GM04504 (cell line): ENCODE measurements at places on chromosomes 4 and X.

- DNase-seq: no peak
These were observed 207.6 kb downstream of the THOC2 start for GRCh38 chrX:123525123-123525725.

DNA sequence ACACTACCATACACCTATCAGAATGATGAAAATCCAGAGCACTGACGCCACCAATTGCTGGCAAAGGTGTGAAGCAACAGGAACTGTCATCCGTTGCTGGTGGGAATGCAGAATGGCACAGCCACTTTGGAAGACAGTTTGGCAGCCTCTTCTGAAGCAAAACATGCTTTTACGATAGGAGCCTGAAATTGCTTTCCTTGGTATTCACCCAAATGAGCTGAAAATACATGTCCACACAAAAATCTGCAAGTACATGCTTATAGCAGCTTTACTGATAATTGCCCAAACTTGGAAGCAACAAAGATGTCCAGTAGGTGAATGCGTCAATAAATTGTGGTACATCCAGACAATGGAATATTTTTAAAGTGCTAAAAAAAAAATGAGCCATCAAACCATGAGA lies 322.8 kb upstream of the FAT1 start:
- no peak for DNase-seq

- no peak for DNase-seq
These were observed 144.8 kb downstream of the ARAP2 start for GRCh38 chr4:36099509-36099908.

- no peak for DNase-seq
These were observed 112.4 kb upstream of the EDA2R start for GRCh38 chrX:66751136-66751782.

- no peak for DNase-seq
These were observed 179.1 kb upstream of the KLHL4 start for GRCh38 chrX:87338510-87338909.

GRCh38 chr4:101885574-101885973 lies 95.0 kb downstream of the BANK1 start:
- no peak for DNase-seq

DNA sequence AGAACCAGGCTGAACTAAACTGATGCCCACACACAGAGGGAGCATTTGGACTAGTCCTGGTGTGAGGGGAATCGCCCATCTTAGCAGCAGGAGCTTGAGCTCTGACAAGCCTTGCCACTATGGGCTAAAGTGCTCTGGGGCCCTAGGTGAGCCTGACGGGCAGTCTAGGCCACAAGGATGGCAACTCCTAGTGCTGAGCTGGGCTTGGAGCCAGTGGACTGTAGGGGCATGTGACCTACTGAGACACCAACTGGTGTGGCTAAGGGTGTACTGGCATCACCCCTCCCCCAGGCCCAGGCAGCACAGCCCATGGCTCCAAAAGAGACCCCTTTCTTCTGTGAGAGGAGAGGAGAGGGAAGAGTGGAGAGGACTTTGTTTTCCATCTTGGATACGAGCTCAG lies 14.5 kb downstream of the CENPU start:
- DNase-seq: no peak

GRCh38 chrX:71253253-71254091 lies 468 bp downstream of the ZMYM3 start:
- peak; percentile 2 for DNase-seq

DNA sequence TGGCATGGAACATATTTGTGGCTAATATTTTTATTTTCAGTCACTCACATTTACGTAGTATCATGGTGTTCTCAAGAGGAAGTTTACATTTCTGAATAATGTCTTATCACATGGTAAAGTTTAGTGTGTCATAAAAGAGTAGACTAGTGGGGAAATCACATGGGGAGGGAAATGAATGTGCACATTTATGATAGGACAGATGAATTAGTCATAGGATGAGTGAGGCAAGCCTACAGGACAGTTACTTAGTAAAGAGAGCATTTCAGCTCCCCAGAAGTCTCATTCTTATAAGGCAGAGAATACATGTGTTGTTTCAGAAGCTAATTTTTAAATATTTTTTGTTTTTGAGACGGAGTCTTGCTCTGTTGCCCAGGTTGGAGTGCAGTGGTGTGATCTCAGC lies 6.2 kb downstream of the GK start:
- peak; percentile 65 for DNase-seq

GRCh38 chr4:96315815-96316214 lies 475.9 kb downstream of the PDHA2 start:
- no peak for DNase-seq

DNA sequence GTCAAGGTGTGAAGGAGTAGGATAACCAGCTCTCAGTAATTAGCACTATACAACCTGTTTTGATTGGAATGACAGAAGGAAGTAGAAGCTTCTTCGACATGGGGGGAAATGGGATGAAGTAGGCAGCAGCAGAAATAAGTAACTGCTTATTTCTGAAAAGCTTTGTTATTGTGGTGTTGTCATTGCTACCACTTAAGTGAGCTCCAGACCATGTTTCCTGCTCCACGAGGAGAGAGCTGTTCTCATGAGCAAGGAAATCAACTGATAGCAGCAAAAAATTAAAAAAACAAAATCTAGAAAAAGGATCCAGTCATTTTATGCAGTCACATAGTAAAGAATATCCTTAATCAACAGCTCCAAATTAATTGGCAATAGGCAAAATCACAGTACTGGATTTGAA lies 106.1 kb upstream of the TLL1 start:
- DNase-seq: no peak

- no peak for DNase-seq
These were observed 21.0 kb downstream of the JAKMIP1 start for GRCh38 chr4:6179362-6179761.

DNA sequence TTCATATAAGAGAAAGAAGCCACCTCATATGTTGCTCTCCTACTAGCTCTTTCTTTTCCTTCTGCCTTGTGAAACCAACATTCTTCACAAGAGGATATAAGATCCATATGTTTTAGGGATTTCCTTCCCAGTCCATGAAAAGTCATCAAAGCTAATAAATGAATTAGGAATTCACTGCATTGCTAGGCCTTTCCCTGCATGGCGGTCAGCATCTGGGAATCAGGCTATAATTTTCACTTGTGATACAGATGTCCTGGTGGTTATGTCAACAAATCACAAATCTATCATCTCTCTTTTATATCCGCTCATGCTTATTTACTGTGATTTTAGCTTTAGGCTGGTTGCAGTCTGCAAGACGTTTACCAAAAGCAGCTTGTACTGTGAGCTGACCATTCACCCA lies 510.0 kb downstream of the NLGN4X start:
- no peak for DNase-seq

GRCh38 chr4:101992446-101992845 lies 201.9 kb downstream of the BANK1 start:
- DNase-seq: no peak

GRCh38 chr4:148151806-148152205 lies 290.4 kb downstream of the NR3C2 start:
- DNase-seq: no peak

DNA sequence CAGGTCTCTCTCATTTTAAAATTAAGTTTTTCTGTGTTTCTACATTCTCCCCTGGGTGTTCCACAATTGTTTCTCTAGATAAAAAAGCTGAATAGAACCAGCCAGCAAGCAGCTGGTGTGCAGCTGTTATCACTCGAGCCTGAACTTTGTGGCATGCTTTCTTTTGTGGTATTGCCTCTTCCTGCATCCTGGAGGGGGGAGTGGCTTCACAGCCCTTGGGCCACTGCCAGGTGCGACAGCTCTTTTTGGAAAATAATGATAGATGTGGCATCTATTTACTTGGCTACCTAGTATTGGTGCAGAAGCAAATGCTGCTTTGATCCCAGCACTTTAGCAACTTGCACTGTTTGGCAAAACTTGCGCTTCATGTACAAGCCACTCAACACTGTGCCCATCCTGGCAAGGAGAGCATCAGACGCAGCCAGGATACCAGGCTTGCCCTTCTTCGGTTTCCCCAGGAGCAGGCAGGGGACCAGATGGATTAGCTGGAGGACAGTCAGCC lies 69.4 kb downstream of the HMGB2 start:
- DNase-seq: no peak

GRCh38 chr4:77044461-77045150 lies 31.2 kb downstream of the CCNI start:
- peak; percentile 31 for DNase-seq

DNA sequence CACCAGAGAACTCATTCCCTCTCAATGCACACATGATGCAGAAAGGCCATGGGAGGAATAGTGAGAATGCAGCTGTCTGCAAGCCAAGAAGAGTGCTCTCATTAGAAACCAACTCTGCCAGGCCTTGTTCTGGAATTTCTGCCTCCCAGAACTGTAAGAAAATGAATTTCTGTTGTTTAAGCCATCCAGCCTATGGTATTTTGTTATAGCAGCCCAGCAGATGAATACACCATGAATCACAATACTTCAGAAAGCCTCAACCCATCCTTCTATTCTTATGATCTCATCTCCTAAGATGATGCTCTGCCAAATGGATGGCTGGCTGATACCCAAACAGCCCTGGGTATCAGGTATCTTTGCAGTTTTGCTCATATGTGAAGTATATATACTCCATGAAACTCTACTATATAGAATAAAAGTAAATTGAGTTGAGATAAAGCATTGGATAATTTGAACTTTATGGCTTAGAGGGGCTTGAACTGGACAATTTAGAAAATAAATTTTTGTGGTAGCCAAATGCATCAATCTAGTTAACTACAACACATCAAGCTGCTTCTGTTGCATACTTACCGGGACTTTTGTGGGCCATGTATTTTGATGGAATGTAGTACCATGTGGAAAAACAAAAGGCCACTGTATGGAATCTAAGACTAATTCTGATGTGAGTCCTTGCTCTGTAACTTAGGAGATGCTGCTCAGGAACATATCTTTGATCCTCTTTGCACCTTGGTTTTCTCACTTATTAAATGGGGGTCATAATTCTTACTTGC lies 245.9 kb downstream of the HS3ST1 start:
- DNase-seq: no peak

- no peak for DNase-seq
These were observed 177.9 kb downstream of the TSPAN5 start for GRCh38 chr4:98480535-98480934.

DNA sequence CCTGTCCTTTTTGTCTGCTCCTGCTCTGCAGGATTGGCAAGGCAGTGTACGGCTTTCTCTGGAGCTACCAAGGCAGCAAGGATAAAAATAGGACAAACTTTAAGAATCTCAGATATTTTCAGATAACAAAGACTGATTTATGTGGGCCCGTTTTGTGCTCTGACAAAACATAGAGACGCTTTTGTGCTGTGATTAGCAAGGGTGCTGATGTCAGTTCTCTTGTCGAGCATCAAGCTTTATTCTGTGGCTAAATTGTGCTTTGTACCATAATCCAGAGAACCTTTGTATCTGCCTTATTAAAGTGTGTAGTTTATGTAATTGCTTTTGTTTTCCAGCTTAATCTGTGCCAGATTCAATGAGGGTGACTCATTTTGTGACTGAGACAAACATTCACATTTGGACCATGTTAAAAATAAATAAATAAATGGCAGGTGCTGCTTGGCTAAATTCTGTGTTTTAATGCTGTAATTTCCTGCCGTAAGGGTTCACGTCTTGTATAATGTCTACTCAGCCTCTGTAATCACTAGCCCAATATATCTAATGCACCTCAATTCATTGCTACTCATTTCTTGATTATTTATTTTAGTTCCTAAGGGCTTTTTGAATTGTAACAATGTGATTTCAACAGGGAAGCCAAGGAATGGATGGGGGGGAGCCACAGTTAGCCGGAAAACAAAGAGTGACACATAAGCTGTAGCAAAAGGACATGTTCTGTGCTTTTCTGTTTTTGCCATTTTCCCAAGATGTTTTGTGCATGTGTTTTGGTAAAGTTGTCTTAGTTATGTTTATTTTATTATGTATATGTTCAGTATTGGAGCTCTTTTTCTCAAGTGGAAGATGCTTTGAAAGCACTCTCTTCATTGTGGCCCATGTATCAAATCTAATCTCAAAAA lies 75.1 kb downstream of the GAB1 start:
- DNase-seq: peak; percentile 26

GRCh38 chr4:129364747-129365452 lies 268.9 kb downstream of the C4orf33 start:
- no peak for DNase-seq

- DNase-seq: no peak
These were observed 38.7 kb downstream of the CCSER1 start for GRCh38 chr4:90165883-90166282.

- DNase-seq: no peak
These were observed 27.9 kb downstream of the ABHD18 start for GRCh38 chr4:127993151-127993550.

DNA sequence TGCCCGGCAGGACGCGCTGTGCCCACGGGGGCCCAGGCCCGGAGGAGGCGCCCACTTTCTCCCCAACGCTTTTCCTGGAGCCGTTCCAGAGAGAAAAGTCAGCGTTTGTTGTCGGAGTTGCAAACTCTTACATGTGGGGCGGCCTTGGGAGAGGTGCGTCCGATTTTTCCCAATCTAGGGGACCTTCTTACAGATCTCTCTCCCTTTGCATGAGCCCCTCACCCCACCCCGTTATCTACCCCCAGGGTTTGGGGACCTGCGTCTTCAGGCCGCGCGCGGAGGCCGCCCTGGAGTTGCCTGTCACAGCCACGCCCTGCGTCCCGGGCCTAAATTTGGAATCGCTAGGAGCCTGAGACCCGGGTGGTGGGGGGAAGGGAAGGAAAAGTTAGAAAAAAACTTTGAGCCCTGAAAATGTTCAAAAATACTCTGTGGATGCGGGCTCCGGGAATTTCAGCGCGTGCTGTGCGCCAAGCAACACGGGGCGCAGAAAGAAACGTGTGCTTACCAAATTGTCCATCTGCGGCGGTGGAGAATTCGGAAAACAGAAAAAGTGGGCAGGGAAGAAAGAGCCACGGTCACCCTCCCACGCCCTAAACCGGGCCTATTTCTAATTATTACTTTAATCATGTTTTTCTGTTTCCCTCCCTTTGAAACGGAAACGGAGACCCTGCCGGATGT lies 587 bp downstream of the CD99 start:
- no peak for DNase-seq

DNA sequence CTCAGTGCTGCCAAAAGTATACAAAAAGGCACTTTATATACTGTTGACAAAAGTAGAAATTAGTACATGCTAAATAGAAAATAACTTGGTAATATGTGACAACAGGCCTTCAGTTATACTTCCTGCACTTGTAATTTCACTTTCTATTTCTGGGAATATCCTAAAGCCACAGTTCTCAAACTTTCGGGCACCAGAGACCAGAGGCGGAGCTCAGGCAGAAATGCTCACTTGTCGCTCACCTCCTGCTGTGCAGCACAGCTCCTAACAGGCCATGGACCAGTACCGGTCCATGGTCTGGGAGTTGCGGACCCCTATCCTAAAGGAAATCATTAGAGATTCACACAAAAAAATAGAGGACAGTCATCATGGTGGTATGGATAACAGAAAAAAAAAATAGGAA lies 25.7 kb downstream of the ACSL4 start:
- DNase-seq: no peak
